Right renal cortex interstitium (tissue), 3 donors: ENCODE measurements at places on chromosomes 3 and 15. TPM values are rescaled to one million over a fixed set of nuclear protein-coding genes. Genes with fewer than 3 reads are reported as not detected.

GRCh38 chr3:32959371-32959770, 7.9 kb downstream of the CCR4 start:
- no peak for DNase-seq

DNA sequence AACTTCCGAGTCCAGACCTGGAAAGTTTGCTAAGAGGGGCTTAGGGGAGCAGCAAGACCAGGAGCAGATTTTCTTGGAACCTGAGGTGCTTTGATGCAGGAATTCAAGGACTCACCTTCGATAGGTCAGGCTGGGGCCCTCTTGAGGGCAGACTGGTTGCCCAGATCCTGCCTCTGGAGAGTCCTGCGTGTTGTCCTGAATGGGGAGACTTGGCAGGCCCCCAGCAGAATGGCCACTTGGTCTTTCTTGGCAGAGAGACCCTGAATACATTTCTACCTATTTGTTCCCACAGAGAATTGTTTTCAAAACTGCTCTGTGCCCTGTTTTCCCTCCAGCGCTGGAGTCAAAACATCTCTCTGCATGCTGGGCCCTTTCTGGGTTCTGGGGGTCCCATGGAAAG, 4.2 kb downstream of the KLF13 start:
- DNase-seq, result no peak

DNA sequence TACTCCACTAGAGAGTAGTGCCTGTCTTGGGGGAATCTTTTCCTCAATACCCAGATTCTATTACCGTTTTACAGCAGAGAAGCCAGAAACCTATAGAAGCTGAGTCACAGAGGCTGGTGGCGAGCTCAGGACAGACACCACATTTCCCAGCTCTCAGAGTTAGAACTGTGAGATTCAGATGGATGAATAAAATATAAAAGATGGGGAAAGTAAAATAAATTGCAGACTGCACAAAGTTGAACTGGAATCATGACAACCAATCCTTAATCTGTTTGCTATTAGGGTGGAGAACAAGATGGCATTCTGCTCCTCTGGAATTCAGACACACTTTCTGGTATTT, 40.5 kb upstream of the CMSS1 start:
- no peak for DNase-seq

DNA sequence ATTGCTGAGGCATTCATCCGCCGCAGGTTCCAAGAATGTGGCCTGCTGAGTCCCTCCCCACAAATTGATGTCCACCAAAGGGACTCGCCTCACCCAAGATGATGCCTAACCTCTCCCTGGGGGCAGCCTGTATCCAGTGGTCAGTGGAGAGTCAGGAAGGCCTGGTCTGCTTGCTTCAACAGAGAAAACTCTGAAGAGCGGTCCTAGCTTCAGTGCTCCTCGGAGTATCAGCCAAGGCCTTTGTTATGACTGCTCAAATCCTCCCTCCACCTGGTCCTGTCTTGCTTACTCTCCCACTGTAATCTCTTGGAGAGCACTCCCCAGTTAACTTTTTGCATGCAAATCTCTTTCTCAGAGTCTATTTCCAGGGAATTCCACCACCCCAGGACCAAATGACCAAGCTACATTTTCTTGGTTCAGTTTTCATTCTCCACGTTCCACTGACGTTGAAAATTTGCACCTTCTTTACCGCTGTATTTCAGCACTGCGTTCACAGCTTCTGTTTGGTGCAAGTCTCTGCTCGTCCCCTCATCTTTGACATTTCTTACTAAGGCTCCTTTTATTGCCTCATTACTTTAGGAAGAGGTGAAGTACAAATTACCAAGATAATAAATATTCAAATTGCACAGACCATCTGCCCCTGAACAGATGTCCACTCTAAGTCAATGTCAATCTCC, 22.3 kb downstream of the CMTM7 start:
- DNase-seq, result no peak

Gene CCDC14
- polyA plus RNA-seq, result 158 TPM

Gene SIAH2
- 20.6 TPM for polyA plus RNA-seq

Gene LEKR1
- polyA plus RNA-seq, result 2.3 TPM

DNA sequence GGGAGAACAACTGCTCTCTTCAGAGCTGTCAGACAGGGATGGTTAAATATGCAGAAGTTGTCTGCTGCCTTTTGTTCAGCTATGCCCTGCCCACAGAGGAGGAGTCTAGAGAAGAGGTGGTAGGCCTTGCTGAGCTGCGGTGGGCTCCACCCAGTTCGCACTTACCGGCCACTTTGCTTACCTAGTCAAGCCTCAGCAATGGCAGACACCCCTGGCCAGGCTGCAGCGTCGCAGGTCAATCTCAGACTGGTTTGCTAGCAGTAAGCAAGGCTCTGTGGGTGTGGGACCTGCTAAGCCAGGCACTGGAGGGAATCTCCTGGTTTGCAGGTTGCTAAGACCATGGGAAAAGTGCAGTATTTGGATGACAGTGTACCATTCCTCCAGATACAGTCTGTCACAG, 12.3 kb upstream of the TMEM45A start:
- no peak for DNase-seq

DNA sequence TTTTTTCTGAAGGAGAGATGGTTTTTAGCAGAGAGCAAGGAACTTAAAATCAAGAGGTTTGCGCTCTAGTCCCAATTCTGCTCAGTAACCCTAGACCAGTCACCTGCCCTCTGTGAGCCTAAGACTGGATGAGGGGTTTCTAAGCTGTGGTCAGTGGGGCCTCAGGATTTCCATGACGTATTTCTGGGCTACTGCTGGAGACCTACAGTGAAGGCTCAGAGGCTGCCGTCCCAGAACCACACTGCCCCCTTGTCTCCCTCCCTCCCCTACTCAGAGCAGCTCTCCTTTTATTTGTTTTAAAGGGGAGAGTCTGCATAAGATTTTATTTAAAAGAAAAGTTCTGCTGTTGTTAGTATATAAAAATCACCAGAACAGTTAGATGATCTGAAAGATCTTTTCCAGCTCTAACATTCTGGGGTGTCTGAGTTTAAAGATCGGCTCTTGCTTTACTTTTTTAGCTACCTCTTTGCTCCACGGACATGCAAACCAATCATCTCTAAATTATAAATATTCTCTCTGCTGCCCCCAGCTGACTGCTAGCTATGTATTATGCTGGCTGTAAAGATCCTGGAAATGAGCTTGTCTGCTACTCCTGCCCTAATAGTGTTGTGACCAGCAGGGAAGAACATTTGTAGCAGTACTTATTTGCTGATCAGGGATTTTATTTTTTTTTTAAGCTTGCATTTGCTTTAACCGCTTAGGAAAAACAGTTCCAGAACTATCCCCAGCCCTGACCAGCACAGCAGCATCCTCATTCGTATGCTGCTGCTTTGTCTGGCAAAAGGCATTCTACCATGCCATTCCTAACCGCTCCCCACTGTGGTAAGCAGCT, 28.6 kb upstream of the NDUFB4 start:
- DNase-seq, result no peak

Gene ANKRD63
- polyA plus RNA-seq, result not detected

DNA sequence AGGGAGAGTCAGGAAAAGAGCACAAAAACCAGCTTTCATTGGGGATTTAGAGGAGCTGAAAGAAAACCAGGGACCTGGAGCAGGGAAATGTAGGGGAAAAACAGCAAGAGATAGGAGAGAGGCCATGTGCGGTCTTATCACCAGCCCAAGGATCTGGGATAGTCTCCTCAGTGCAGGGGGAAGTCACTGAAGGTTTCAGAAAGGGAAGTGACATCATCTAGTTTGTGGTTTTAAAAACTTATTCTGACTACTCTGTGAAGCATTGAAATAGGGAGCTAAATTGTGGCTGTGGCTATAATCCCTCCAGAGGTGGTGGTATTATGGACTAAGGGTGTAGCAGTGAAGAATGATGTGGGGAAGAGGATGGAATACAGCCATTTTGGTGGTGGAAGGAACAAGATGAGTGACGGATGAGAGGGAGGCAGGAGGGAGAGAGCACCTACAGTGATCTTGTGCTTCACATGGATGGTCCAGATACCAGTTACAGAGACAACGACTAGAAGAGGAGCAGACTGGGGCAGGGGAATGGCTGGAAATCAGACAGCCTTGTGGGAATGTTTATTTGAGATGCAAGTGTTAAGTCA, 72.7 kb downstream of the HMG20A start:
- no peak for DNase-seq

- no peak for DNase-seq
Measured at GRCh38 chr3:77042882-77043281, 3.0 kb downstream of the ROBO2 start.

DNA sequence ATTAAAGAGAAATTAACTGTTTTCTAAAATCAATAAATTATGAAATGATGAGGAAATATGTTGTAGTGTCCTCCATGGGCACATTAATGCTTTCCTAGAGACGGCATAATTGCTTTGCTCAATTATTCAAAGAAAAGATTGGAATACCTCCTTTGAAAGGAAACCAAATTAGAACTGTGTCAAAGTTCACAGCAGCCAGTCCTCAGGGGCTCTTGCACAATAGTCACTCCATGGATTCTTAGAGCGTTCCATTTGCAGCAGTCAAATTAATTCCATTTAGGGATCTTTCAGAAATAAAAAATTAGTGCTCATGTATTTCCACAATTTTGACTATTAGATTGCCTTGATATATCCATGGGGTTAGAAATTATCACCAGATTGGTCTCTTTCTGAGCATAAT, 841.6 kb upstream of the DPPA4 start:
- no peak for DNase-seq

GRCh38 chr3:35664460-35664919, 25.2 kb downstream of the ARPP21 start:
- DNase-seq, result peak; percentile 78

- DNase-seq, result no peak
Measured at GRCh38 chr15:81105545-81105944, 28.5 kb upstream of the CFAP161 start.

Gene SH2D7
- polyA plus RNA-seq, result 0.58 TPM

Gene SLITRK3
- polyA plus RNA-seq, result 0.31 TPM

DNA sequence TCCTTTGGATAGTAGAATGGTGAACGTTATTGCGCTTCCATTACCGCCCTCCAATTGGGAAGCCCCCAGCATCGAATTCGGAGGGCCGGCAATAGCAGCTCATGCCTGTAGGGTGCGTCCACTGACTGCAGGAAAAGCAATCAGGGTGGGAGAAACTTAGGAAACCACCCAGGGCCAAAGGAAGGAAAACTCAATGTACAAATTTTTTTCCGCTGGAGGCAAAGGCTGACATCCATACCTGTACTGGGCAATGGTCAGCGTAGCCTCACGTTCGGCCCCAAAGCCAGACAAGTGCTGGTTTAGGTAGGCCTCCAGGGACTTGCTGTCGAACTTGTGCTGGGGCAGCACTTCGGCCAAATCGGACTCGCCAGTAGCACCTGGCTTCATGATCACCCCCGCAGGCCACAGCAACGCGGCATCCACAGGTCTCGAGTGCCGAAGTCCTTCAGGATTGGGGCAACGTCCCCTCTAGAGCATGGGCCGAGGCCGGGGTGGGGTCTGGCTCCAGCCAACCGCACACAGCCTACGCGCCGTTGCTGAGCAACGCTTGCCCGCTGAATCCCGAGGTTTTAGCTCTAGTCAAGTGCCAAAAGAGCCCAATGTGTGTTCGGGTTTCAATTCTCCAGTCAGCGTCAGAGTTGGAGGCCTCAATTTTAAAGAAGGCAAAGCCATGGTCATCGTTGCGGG, at the start of gene ACAD11:
TSS of gene ACAD11 (minus strand) at position 445 of the 687 bp plus-strand sequence. CDS start at position 387, 58 bp downstream.
- peak; percentile 50 for DNase-seq

Gene PLA2G4D
- polyA plus RNA-seq, result not detected

DNA sequence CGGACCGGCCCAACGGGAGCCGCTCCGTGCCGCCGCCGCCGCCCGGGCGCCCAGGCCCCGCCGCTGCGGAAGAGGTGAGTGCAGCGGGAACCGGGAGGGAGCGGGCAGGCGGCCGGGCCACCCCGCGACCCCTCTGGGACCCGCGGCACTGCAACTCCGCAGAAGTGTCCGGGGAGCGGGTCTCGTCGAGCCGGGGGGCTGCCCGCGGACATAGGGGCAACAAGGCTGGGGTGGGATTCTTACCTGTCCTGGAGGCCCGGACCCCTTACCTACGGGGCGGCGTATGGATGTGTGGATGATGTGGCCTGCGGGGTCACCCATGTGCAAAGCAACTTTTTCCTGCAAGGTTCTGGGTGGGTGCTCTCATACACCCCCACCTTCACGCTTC, 361 bp downstream of the SEMA3F start:
- DNase-seq, result no peak

GRCh38 chr15:76799760-76800159, 105.4 kb downstream of the SCAPER start:
- no peak for DNase-seq

Gene CATSPER2
- 3.6 TPM for polyA plus RNA-seq

GRCh38 chr3:126889276-126890201, 93.4 kb upstream of the PLXNA1 start:
- DNase-seq, result no peak

GRCh38 chr15:49047456-49047855, 1.2 kb upstream of the SECISBP2L start:
- no peak for DNase-seq

DNA sequence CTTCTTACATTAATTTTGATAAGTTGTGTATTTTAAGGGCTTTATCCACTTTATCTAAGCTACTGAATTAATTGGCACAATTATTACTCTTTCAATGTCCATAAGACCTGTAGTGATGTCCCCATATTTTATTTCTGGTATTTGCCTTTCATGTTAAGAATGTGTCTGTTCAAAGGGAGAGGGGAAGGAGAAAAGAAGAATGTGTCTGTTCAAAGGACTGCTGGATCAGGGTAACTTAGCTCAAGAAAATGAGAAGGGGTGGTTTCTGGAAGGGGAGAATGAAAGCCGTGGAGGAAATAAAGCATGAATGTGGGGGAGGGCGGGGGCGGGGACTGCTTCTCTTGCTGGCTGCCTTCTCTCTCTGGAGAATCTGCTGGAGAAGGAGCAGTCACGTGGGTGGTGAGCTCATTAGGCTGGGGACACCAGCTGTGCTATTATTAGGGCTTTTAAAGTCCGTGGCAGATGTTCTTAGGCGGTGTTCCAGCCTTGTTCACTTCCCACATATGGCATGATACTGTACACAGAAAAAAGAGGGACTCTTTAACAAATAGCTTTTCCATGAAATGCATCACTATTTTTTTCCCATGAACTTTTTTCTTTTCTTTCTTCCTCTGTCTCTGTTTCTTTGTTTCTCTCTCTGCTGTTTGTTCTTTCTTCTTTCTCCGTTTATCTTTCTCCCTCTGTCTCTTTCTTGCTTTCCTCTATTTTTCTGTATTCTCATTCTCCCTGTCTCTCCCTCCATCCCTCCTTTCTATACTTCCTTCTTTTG, 63.7 kb upstream of the ULK4 start:
- DNase-seq, result peak; percentile 94

DNA sequence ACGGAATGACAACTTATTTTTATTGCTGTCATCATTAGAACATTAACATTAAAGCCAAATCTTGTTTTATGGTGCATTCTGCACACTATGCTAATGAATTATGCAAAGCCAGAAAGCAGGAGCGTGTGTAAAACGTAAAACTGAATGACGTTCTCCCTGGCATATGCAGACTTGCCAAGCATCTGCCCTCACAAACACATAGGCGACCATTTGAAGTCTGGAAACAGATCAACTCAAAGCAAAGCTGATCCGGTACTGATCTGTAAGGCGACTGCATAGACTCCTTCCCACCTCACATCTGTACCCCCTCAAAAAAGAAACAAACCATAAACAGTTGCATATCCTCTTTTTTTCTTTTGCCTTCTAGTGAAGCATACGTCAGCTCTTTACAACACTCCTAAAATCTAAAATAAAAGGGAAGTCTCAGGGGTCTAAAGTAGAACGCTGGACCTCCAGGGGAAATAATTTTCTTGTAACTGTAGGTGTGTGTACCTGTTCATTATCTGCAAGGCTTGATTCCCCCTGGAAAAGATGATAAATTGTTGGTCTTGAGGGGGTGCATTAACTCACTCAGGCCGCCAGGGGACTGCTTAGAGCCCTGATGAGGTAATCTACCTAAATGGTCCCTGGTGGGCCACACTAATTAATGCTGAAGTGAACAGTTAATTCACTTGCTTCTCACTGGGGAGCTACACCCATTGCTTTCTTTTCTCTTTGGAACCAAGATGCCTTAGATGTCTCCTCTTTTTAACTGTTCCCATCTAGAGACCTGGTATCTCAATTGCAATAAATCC, 231.4 kb downstream of the CDIN1 start:
- DNase-seq, result no peak
